Osteocyte (in vitro differentiated cells): ENCODE measurements at places on chromosomes 2 and 18. TPM values are rescaled to one million over a fixed set of nuclear protein-coding genes. Genes with fewer than 3 reads are reported as not detected.

DNA sequence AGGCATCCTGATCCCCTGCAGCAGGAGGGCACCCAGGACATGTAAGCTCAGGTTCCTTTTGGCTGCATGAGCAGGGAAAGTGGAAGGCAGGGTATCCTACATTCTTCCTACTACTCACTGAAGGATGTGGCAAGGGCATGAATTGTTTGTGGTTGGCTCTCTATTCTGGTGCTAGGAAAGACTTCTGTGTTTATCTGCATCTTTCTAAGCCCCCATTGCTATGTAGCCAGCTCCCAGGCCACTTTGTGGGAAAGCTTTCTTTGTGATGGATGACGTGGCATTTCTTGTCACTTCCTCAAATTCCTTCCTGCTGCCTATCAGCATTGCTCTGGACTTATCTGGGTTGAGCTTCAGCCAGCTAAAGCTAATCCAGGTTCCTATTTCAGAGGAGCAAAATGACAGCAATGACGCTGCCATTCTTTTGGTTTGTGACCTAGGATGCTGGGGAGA, 46.2 kb downstream of the MEIS1 start:
- no peak overlapping the region for H3K4me3 ChIP-seq
- H3K36me3 ChIP-seq, result no peaks in the 10 kb centered on the region
- no peak overlapping the region for H3K27ac ChIP-seq
- no peak for DNase-seq
- no peaks in the 10 kb centered on the region for H3K4me1 ChIP-seq
- no peaks in the 10 kb centered on the region for H3K27me3 ChIP-seq

DNA sequence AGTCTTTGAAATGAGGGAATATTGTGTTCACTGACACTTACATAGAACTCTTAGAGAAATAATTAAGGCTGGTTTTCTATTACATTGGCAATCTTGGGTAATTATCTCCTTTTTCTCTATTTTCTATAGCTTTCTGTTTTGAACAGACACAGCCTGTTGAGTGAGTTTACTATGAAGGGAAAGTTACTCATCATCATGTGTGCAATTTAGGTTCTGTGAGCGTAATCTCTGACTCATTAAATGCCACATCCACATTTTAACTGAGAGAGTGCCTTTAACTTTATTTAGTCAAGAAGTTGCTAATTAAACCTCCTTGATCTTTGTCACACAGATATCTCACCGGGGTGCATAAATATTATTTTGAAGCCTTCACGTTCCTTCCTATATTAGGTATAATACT, 174.0 kb upstream of the SLC8A1 start:
- H3K27ac ChIP-seq, result no peak overlapping the region
- H3K27me3 ChIP-seq, result peaks cover 31% of the 10 kb centered on the region
- H3K36me3 ChIP-seq, result no peaks in the 10 kb centered on the region
- DNase-seq, result no peak
- H3K4me1 ChIP-seq, result no peaks in the 10 kb centered on the region

DNA sequence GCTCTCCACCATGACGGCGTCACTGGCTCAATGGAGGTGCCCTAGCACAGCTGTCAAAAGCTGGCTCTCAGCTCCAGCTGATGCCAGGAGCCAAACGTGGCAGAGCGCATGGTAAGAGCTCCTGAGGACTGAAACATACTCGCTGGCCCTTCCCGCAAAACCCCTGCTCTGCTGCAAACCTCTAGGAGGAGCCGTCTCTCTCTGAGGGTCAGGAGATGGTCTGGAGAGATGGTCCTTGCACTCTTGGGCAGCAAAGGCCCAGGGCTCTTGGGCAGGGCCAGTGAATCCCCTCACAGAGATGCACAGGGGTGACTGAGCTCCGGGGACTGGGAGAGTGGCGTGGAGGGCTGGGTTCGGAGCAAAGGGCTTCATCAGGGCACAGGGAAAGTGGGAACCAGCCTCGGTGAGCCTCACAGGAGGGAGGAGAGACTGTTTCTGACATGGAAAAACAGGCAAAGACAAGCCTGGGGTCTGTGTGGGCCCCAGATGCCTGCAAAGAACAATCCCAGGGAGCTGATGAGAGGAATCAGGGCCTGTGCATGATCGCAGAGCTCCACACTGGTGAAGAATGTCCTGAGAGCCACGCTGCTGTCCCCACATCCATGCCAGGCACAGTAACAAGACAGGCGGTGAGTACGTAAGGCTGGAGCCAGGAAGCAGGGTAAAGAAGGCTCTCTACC, 17.2 kb downstream of the SNORC start:
- H3K27ac ChIP-seq, result no peak overlapping the region
- H3K4me1 ChIP-seq, result peaks cover 10% of the 10 kb centered on the region
- H3K4me3 ChIP-seq, result no peak overlapping the region
- no peaks in the 10 kb centered on the region for H3K36me3 ChIP-seq

GRCh38 chr2:127149384-127149783, 42.4 kb upstream of the BIN1 start:
- peaks cover 4% of the 10 kb centered on the region for H3K36me3 ChIP-seq
- DNase-seq, result no peak
- H3K4me1 ChIP-seq, result peaks cover 66% of the 10 kb centered on the region
- H3K4me3 ChIP-seq, result no peak overlapping the region

DNA sequence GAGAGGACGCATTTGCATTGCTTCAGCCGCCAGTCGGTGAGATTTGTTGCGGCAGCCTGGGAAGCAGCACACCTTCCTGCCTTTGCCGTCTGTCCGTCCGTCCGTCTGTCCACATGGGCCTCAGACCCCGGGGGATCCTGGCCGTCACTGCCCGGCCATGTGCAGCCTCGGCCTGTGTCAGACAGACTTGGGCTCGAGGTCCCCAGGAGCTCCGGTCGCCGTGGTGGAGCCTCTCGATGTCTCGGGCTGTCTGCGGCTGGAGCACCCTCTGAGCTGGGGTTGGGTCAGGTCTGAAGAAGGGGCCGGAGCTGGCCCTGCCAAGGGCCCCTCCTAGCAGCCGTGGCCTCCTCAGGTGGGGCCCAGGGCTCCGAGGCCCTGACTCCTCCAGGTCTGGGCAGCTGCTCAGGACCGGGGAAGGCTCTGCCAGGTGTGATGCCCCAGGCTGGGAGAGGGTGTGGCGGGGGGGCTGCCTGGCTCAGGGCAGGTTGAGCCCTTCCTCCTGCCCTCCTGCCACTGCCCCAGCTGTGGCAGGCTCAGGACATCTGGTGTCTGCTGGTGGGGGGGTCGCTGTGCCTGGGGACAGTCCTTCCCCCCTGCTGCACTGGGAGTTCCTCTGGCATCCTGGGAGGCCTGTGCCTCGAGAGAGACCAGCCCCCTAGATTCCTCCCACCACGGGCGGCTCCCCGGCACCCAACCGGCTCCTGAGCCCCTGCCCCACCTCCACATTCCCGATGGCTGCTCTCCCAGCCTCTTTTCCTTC, 11.8 kb downstream of the NEU4 start:
- H3K27ac ChIP-seq, result no peak overlapping the region
- H3K4me3 ChIP-seq, result no peak overlapping the region
- H3K36me3 ChIP-seq, result no peaks in the 10 kb centered on the region
- no peak for DNase-seq

GRCh38 chr2:44740678-44741077, 200.8 kb upstream of the SIX3 start:
- DNase-seq, result no peak
- H3K27ac ChIP-seq, result no peak overlapping the region
- H3K36me3 ChIP-seq, result peaks cover 13% of the 10 kb centered on the region
- no peaks in the 10 kb centered on the region for H3K4me1 ChIP-seq
- H3K27me3 ChIP-seq, result no peaks in the 10 kb centered on the region
- no peak overlapping the region for H3K4me3 ChIP-seq

DNA sequence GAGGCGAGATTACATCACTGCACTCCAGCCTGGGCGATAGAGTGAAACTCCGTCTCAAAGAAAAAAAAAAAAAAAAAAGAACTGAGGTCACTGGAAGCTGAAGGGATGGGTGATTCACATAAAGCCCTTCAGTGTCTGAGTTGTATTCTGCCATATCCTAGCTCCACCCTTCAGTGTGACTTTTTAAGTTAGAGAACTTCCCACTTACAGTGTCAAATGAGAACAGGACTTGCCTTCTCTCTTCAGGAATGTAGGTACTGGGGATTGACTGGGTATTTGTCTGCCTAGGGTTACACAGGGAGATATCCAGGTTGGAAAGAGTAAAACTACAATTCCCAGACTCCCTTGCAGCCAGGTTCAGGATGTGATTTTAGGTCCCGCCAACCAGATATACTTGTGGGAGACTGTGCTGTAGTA, 37.9 kb downstream of the EHD3 start:
- no peaks in the 10 kb centered on the region for H3K27me3 ChIP-seq
- H3K4me1 ChIP-seq, result peaks cover 30% of the 10 kb centered on the region
- H3K4me3 ChIP-seq, result no peak overlapping the region
- no peak overlapping the region for H3K27ac ChIP-seq

DNA sequence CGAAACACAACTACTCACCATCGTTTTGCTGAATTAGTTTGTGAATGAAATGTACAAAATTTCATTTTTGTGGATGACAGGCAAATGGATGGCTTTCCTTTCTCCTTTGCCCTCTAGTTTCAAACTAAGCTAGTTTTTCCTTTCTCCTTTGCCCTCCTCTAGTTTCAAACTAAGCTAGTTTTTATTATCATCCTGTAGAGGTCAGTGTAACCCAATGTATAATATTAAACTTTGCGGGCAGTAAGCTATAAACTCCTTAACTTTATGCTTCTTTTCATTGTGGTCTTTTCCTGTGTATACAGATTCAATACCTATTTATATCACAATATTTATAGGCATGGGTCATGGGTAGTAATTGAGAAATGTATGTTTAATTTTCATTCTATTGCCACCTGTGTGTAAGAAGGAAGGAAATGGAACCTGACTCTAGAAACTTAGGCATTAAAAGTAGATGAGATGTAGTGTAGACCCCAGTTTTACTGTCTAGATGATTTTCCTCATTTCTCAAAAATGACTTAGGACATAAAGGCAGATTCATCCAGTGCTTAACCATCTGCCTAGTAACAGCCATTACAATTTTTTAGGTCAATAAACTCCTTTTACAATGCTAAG, 58.1 kb downstream of the MAP3K19 start:
- H3K27ac ChIP-seq, result no peak overlapping the region
- H3K4me1 ChIP-seq, result no peaks in the 10 kb centered on the region
- DNase-seq, result no peak
- no peak overlapping the region for H3K4me3 ChIP-seq
- no peaks in the 10 kb centered on the region for H3K36me3 ChIP-seq

GRCh38 chr2:171319164-171319810, 114.5 kb downstream of the METTL8 start:
- peaks cover 18% of the 10 kb centered on the region for H3K36me3 ChIP-seq
- H3K27ac ChIP-seq, result no peak overlapping the region
- H3K4me1 ChIP-seq, result peaks cover 36% of the 10 kb centered on the region

- no peak overlapping the region for H3K4me3 ChIP-seq
- DNase-seq, result no peak
- H3K36me3 ChIP-seq, result no peaks in the 10 kb centered on the region
- peaks cover 42% of the 10 kb centered on the region for H3K4me1 ChIP-seq
- H3K27ac ChIP-seq, result peak overlapping the region; percentile 8
- H3K27me3 ChIP-seq, result no peaks in the 10 kb centered on the region
Measured at GRCh38 chr2:216696751-216697560, 1.6 kb upstream of the IGFBP5 start.

DNA sequence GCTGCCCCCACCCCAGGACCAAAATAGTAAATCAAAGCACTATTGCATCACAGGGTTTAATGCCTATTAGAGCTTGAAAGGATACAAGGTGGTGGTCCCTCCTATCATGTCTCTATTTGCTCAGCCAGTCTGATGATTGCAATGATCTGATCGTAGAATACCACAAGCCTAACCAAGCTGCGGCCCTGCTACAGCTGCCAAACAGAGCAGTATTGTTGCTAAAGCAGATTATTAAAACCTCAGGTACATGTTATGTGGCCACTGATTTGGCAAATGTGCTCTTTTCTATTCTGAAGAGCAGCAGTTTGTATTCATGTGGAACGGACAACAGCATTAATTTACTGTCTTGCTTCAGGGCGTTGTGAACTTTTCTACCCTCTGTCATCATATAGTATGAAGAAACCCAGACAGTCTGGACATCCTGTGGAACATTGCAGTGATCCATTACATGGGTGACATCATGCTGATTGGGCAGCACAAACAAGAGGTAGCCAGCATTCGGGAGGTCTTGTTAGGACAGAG, 8.4 kb upstream of the VAPA start:
- no peak overlapping the region for H3K4me3 ChIP-seq
- no peaks in the 10 kb centered on the region for H3K36me3 ChIP-seq
- peaks cover 6% of the 10 kb centered on the region for H3K27me3 ChIP-seq
- DNase-seq, result no peak

- H3K4me1 ChIP-seq, result peaks cover 10% of the 10 kb centered on the region
- no peak overlapping the region for H3K4me3 ChIP-seq
- no peaks in the 10 kb centered on the region for H3K27me3 ChIP-seq
- peaks cover 10% of the 10 kb centered on the region for H3K36me3 ChIP-seq
- DNase-seq, result no peak
- no peak overlapping the region for H3K27ac ChIP-seq
Measured at GRCh38 chr2:173118395-173118794, 42.7 kb downstream of the MAP3K20 start.

- no peak overlapping the region for H3K27ac ChIP-seq
- no peak for DNase-seq
- peaks cover 29% of the 10 kb centered on the region for H3K27me3 ChIP-seq
- H3K4me3 ChIP-seq, result no peak overlapping the region
- no peaks in the 10 kb centered on the region for H3K4me1 ChIP-seq
Measured at GRCh38 chr18:45136381-45137086, 455.8 kb downstream of the SETBP1 start.

DNA sequence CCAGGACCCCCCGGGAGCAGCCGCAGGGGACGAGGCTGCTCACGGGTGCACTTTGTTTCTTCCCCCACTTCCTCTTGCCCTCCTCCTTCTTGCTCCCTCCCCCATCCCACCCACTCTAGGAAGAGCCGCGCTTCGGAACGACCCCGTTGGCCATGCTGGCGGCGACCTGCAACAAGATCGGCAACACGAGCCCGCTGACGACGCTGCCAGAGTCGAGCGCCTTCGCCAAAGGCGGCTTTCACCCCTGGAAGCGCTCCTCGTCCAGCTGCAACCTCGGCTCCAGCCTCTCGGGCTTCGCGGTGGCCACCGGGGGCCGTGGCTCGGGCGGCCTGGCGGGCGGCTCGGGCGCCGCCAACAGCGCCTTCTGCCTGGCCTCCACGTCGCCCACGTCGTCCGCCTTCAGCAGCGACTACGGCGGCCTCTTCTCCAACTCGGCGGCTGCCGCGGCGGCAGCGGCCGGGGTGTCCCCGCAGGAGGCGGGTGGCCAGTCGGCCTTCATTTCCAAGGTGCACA, 1.3 kb downstream of the SP9 start:
- peaks cover 72% of the 10 kb centered on the region for H3K27me3 ChIP-seq
- no peak overlapping the region for H3K4me3 ChIP-seq
- no peaks in the 10 kb centered on the region for H3K36me3 ChIP-seq
- H3K27ac ChIP-seq, result no peak overlapping the region

DPP10 gene
- total RNA-seq, result not detected in 2 replicates

PKDCC gene
- 37.1 and 42.2 TPM in 2 replicates for total RNA-seq

UGT1A4 gene
- total RNA-seq, result not detected in 2 replicates

GNLY gene
- not detected in 2 replicates for total RNA-seq

ITM2C gene
- 503 and 526 TPM in 2 replicates for total RNA-seq

KIF5C gene
- total RNA-seq, result 10.2 and 10.7 TPM in 2 replicates

MDH1B gene
- 1.2 and 1.3 TPM in 2 replicates for total RNA-seq

NEMP2 gene
- total RNA-seq, result 11.7 and 11.9 TPM in 2 replicates

OR6B2 gene
- not detected in 2 replicates for total RNA-seq

CGREF1 gene
- total RNA-seq, result 1.2 and 1.9 TPM in 2 replicates

PAX3 gene
- 2.3 and 2.8 TPM in 2 replicates for total RNA-seq

CDK15 gene
- total RNA-seq, result 0.47 and 0.70 TPM in 2 replicates
